ENCODE measurements at places on chromosomes 3 and 15. TPM values are rescaled to one million over a fixed set of nuclear protein-coding genes. Genes with fewer than 3 reads are reported as not detected.

DNA sequence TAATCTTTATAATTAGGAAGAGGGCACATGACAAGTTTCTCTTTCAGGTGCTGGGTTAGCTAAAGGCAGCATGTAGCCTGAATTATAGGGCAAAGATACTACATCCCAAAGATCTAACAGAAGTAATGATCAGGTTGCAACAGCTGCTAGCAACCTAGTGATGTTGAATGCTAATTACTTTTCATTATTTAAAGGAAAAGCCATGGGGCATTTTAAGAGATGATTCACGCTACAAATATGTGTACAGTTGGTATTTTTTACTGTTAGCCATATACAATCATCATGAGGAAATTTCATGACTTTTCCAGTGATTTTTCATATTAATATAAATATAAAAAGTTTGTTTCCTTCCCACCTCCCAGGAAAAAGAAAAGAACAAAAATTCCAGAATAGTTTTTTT lies 43.0 kb downstream of the NEK10 start:
- DNase-seq = no peak

DNA sequence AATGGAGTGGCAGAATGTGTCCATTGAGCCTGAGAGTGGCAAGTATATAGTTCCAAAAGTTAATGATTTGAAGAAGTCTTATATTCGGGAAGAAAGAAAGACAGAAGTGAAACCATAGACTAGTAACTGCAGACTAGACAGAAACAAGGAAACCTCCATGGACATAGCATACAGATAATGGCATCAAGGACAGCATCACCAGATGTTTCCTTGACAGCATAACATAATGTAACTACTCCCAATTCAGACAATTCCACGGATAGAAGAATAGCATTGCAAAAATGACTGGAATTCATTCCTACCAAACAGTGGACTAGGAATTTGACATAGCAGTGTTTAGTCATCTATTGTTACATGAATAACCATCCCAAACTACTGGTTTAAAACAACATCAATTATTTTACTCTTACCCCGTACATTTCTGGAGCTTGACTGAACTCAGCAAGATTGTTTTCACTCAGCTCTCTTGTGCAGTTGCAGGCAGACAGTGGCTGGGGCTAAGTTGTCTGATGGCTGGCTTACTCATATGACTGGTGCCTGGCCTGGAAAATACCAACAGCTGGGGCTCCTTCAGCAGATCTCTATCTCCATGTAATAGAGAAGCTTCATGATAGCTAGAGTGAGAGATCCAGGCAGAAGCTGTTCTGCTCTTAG lies 109.7 kb upstream of the GADL1 start:
- DNase-seq = no peak

- DNase-seq = no peak
These were observed 123.1 kb downstream of the FMN1 start for GRCh38 chr15:33071451-33071850.

DNA sequence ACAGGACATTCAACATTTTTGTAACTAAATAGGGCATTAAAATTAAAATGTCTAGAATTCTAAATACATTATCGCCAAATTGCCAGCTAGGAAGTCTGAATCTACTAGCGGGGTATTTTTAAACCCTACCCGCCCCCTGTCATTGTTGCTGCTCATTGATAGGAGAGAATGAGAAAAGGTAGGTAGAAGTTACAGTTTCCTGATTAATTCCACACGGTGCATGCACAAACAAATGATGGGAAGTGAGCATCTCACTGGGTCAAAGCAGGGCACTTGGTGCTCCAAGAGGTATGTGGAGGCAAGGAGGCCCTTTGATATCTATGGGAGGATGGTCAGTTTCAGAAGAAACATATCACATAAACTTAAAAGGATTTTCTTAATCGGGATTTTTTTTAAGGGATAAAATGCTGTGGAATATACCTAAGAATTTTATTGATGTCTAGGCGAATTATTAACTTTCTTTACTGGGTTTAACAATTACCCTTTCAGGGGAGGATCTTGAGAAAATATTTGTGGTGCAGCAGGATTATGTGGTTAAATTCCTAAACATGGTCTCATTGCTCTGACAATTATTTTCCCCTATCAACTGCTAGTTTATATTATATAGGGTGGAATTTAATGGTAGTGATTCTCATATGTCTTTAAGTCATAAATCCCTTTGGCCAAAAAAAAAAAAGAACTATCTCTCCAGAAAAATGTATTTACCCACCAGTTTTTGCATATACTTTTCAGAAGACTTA lies 236.0 kb upstream of the GOLGA6L4 start:
- no peak for DNase-seq

Gene ARNT2
- polyA plus RNA-seq = 6.2 TPM
